ENCODE measurements at places on chromosomes 2 and 18. TPM values are rescaled to one million over a fixed set of nuclear protein-coding genes. Genes with fewer than 3 reads are reported as not detected.

Gene CD207
- total RNA-seq: not detected

Gene KIAA2012
- not detected for total RNA-seq

Gene CACNB4
- total RNA-seq: 0.33 TPM

Gene NAT8
- total RNA-seq: not detected

Gene EIF2AK2
- total RNA-seq: 13.1 TPM

Gene NT5C1B
- not detected for total RNA-seq

Gene LIMS3
- 1.4 TPM for total RNA-seq

Gene CLIP4
- total RNA-seq: 18.6 TPM

Gene MPP4
- 0.35 TPM for total RNA-seq

Gene FHOD3
- 18.7 TPM for total RNA-seq

Gene DES
- total RNA-seq: not detected

Gene CUL3
- 44.4 TPM for total RNA-seq

Gene EHD3
- 3.4 TPM for total RNA-seq

Gene MYL1
- total RNA-seq: not detected

Gene WNT10A
- 16.2 TPM for total RNA-seq

Gene CHN1
- total RNA-seq: 4.4 TPM

Gene C2orf74
- total RNA-seq: 7.3 TPM

Gene TRPM8
- total RNA-seq: not detected

Gene CD226
- not detected for total RNA-seq

Gene TTC32
- total RNA-seq: 7.4 TPM

Gene CAVIN2
- total RNA-seq: 4.9 TPM

Gene SPEG
- 7.5 TPM for total RNA-seq

Gene AQP12A
- not detected for total RNA-seq

Gene POTEJ
- total RNA-seq: not detected

Gene CTAGE1
- total RNA-seq: not detected

Gene DAW1
- total RNA-seq: 0.35 TPM

Measured in airway epithelial cell (primary cell).